ENCODE measurements at places on chromosomes 3 and 15. TPM values are rescaled to one million over a fixed set of nuclear protein-coding genes. Genes with fewer than 3 reads are reported as not detected.

- no peak for DNase-seq
- no peak overlapping the region for H3K4me3 ChIP-seq
Measured at GRCh38 chr15:78065973-78066946, 11.3 kb downstream of the TBC1D2B start.

DNA sequence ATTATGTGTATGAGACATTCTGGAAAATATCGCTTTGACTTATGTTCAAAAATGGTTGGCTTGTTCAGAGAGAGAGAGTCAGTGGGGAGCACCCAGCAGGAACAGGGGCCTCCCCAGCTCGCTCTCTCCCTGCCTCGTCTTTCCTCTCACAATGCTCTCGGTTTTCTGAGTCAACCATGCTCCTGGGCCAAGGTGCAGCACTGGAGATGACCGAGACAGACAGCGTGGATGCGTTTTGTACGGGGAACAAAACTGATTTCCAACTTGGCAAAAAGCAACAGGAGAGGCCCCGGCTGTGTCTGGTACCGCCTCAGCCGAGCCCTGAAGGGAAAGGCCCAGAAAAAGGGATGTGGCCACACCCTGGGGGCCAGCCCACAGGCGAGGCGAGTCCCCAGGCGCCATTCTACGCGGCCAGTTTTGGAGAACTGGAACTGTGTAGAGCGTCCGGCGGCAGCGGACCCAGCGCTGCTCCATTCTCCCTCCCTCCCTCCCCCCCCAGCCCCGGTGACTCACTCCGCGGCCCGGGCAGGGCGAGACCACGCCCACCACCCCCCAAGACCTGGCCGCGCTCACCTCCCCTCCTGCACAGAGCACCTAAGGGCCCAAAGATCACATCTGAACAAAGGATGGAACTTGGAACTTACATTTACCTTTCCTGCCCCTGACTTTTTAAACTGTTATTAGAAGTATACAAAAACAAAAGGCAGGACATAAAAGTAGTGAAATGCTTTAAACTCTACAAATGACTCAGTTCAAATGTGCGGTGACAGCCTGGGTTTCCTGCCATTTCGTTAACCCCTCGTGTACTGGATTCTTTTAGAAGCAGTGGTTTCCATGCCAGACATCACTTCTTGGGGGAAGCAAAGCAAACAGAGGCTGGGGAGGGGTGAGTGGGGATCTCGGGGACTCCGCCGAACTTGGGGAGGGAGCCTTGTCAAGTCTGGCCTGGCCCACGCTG is 12.7 kb downstream of the ATP10A start:
- peaks cover 19% of the 10 kb centered on the region for H3K4me1 ChIP-seq
- no peaks in the 10 kb centered on the region for H3K36me3 ChIP-seq
- H3K4me3 ChIP-seq = peak overlapping the region; percentile 42
- DNase-seq = peak; percentile 86

- H3K27ac ChIP-seq = no peak overlapping the region
- peaks cover 14% of the 10 kb centered on the region for H3K36me3 ChIP-seq
- no peaks in the 10 kb centered on the region for H3K27me3 ChIP-seq
- no peak for DNase-seq
- H3K4me3 ChIP-seq = no peak overlapping the region
- H3K4me1 ChIP-seq = no peaks in the 10 kb centered on the region
Measured at GRCh38 chr3:17069754-17070153, 185.0 kb downstream of the PLCL2 start.

- no peak for DNase-seq
- peaks cover 3% of the 10 kb centered on the region for H3K4me1 ChIP-seq
- no peak overlapping the region for H3K27ac ChIP-seq
- no peaks in the 10 kb centered on the region for H3K27me3 ChIP-seq
- no peak overlapping the region for H3K4me3 ChIP-seq
Measured at GRCh38 chr15:36363335-36363734, 216.1 kb upstream of the CDIN1 start.

- peaks cover 7% of the 10 kb centered on the region for H3K4me1 ChIP-seq
- no peak for DNase-seq
Measured at GRCh38 chr3:136141291-136141785, 54.8 kb downstream of the MSL2 start.

Gene GASK1A
- total RNA-seq = 7.7 TPM

- no peaks in the 10 kb centered on the region for H3K4me1 ChIP-seq
- no peaks in the 10 kb centered on the region for H3K36me3 ChIP-seq
- no peaks in the 10 kb centered on the region for H3K27me3 ChIP-seq
- DNase-seq = no peak
- no peak overlapping the region for H3K4me3 ChIP-seq
Measured at GRCh38 chr3:58835086-58835485, 168.5 kb upstream of the FAM3D start.

- no peak overlapping the region for H3K4me3 ChIP-seq
- H3K4me1 ChIP-seq = no peaks in the 10 kb centered on the region
- no peaks in the 10 kb centered on the region for H3K36me3 ChIP-seq
- DNase-seq = no peak
- H3K27ac ChIP-seq = no peak overlapping the region
- no peaks in the 10 kb centered on the region for H3K27me3 ChIP-seq
Measured at GRCh38 chr3:179701176-179701827, 48.5 kb downstream of the USP13 start.

DNA sequence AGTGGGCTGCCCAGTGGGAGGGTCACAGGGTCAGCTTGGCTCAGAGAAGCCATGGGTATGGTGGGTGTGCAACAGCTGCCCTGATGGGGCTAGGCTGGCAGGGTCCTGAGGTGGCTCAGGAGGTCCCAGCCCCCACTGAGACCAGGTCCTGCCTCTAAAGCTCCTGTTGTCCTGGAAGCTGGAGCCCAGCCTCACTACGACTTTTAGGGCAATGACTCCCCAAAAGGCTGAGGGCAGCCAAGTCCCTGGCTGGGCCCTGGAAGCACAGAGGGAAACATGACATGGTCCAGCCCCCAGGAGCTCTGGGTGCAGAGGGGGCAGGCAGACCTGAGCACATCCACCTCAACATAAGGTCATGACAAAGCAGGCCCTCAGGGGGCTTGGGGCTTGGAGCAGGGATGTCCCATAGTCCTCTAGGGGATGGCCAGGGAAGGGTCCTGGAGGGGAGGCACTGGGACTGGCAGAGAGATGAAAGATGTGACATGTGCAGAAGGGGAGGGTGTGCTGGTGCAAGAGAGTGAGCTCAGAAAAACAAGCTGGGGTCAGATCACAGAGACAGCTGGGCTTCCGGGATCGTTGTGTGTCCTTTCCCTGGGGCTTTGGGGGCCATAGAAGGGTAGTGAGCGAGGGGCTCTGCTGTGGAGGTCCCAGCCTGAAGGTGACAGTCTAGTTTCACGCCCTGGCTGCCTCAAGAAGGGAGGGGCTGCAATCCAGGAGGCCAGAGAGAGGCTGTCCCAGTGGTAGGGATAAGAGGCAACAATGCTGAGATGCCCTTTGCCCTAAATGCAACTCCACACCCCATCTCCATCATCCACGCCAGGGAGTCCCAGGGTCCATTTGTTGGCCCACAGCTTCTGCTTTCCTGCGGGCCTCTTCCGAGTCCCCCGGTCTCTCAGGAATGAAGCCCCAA is 639 bp upstream of the ITIH3 start:
- no peak overlapping the region for H3K27ac ChIP-seq
- no peak overlapping the region for H3K4me3 ChIP-seq
- H3K36me3 ChIP-seq = no peaks in the 10 kb centered on the region
- DNase-seq = no peak
- H3K27me3 ChIP-seq = no peaks in the 10 kb centered on the region
- no peaks in the 10 kb centered on the region for H3K4me1 ChIP-seq

Gene FBN1
- 159 TPM for total RNA-seq

DNA sequence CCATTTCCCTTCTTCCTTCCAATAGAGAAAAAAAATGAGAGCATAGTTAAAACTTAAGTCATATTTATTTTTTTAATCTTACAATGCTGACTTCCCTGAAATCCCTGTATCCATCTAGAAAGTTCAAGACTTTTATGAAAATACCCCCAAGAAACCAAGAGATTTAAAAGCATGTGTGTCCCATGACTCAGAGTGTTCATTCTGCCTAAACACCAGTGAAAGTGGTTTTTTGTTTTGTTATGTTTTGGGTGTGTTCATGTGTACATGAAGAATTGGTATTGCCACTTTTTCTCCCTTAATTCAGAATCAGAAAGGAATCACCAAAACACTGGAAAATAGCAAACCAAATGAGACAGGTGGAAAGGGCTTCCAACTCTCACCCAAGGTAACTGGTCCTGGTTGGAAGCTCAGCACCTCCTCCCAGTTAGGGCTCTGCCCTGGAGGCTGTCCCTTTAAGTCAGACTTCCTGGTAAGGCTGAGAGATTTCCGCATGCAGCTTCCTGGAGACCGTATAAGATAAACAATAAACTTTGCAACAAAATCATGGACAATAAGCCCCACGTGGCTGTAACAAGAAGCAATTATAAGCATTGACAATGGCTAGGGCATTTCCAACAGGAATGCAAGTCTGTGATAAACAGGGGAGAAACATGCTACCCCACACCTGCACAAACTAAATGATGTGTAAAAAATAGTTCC is 121.9 kb upstream of the ARHGEF3 start:
- no peak overlapping the region for H3K27ac ChIP-seq
- no peaks in the 10 kb centered on the region for H3K36me3 ChIP-seq
- H3K4me1 ChIP-seq = peaks cover 47% of the 10 kb centered on the region
- DNase-seq = peak; percentile 56
- no peak overlapping the region for H3K4me3 ChIP-seq
- H3K27me3 ChIP-seq = no peaks in the 10 kb centered on the region

GRCh38 chr15:88704791-88705768 is 66.3 kb downstream of the ISG20 start:
- peaks cover 9% of the 10 kb centered on the region for H3K4me1 ChIP-seq
- no peaks in the 10 kb centered on the region for H3K27me3 ChIP-seq
- H3K4me3 ChIP-seq = peak overlapping the region; percentile 52
- H3K27ac ChIP-seq = no peak overlapping the region

DNA sequence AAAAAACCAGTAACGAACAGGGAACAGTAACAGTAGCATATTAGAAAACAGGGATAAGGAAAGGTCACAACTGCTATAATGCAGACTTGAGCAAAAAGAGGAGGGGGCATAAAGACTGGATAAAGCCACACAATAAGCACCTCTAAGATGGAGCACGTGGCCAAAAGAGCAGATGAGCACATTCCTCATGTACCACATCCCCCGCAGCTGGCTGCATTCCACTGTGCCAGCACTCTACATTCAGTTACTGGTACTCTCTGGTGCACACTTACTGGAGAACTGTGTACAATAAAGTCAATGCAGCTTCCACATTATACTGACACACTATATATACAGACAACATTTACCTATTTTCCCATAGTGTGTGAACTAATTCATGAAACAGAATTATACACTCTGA is 64.7 kb downstream of the UBE3A start:
- no peak overlapping the region for H3K27ac ChIP-seq
- peaks cover 7% of the 10 kb centered on the region for H3K4me1 ChIP-seq
- H3K4me3 ChIP-seq = no peak overlapping the region
- no peak for DNase-seq
- no peaks in the 10 kb centered on the region for H3K27me3 ChIP-seq

GRCh38 chr3:101902041-101902440 is 52.7 kb downstream of the NFKBIZ start:
- no peak overlapping the region for H3K4me3 ChIP-seq
- no peak overlapping the region for H3K27ac ChIP-seq
- H3K36me3 ChIP-seq = no peaks in the 10 kb centered on the region
- peak; percentile 29 for DNase-seq
- H3K4me1 ChIP-seq = no peaks in the 10 kb centered on the region
- H3K27me3 ChIP-seq = no peaks in the 10 kb centered on the region

- H3K4me3 ChIP-seq = no peak overlapping the region
- H3K36me3 ChIP-seq = no peaks in the 10 kb centered on the region
- peak; percentile 14 for DNase-seq
- H3K4me1 ChIP-seq = no peaks in the 10 kb centered on the region
Measured at GRCh38 chr3:13715961-13716360, 163.9 kb downstream of the WNT7A start.

GRCh38 chr3:180335050-180335449 is 266.9 kb upstream of the TTC14 start:
- no peaks in the 10 kb centered on the region for H3K36me3 ChIP-seq
- DNase-seq = no peak
- H3K4me3 ChIP-seq = no peak overlapping the region
- no peak overlapping the region for H3K27ac ChIP-seq
